DMS153 (cell line): ENCODE measurements at places on chromosomes 11 and 22.

- DNase-seq = no peak
Measured at GRCh38 chr11:120579611-120580031, 68.1 kb downstream of the GRIK4 start.

DNA sequence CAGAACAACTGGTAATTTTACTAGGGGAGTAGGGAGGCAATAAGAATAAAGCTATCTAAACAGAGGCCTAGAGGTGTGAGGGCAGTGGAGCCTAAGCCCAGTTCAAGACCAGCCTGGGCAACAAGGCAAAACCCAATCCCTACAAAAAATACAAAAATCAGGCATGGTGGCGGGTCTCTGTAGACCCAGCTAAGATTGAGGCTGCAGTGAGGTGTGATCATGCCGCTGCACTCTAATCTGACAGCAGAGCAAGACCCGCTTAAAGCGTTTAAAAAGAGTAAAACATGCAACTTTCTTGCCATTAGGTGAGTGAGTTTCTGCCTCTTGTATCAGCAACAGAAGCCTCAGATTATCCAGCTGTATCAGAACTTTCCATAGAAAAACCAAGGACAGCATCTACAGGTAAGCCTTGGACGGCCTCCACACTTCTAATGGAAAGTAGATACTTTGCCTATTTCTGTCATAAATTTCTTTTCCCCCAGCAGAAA is 12.1 kb downstream of the TAF1D start:
- no peak for DNase-seq

DNA sequence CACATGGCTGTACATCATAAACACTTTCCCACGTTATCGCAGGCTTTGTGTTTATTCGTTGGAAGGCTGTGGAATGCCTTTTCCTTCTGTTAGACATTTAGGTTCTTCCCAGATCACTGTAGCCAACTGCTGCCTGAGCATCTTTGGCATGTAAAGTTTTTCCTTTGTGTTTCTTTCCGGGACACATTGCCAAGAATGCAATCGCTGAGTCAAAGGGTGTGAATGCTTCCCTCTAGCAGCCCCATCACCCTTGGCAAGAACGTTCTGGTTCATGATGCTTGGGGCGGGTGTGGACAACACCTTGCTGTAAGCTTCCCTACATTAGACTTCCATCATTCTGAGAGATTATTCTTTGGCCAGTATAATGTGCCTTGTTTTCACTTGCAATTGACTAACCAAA is 136.2 kb downstream of the OSBP2 start:
- no peak for DNase-seq

- no peak for DNase-seq
Measured at GRCh38 chr11:30760345-30760744, 174.2 kb upstream of the MPPED2 start.

DNA sequence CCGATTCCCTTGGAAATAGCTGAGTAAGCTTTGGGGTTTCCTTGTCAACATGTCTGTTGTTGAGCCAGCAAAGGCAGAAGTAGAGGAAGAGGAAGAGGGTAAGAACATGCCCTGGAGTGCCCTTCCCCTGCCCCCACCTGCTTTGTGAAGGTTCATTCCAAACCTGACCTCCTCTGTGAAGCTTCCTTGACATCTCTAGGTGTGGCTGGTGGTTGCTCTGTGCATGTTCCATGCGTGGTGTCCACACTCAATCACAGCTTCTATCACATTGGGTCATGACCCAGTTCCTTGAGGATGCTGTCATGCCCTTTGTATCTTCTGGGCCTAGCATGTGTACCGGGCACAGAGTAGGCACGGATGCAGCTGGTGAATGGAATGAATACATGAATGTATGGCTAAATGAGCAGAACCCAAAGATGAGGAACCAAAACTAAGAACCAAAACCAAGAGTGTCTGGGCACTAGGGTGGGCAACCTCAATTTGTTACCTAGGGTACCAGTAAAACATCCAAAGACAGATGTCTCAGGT is 23.7 kb upstream of the FXYD6 start:
- no peak for DNase-seq
